NCI-H2081 (cell line): ENCODE measurements at places on chromosomes 7 and 10.

- peak; percentile 79 for DNase-seq
Measured at GRCh38 chr7:121832347-121832746, 40.6 kb upstream of the PTPRZ1 start.

DNA sequence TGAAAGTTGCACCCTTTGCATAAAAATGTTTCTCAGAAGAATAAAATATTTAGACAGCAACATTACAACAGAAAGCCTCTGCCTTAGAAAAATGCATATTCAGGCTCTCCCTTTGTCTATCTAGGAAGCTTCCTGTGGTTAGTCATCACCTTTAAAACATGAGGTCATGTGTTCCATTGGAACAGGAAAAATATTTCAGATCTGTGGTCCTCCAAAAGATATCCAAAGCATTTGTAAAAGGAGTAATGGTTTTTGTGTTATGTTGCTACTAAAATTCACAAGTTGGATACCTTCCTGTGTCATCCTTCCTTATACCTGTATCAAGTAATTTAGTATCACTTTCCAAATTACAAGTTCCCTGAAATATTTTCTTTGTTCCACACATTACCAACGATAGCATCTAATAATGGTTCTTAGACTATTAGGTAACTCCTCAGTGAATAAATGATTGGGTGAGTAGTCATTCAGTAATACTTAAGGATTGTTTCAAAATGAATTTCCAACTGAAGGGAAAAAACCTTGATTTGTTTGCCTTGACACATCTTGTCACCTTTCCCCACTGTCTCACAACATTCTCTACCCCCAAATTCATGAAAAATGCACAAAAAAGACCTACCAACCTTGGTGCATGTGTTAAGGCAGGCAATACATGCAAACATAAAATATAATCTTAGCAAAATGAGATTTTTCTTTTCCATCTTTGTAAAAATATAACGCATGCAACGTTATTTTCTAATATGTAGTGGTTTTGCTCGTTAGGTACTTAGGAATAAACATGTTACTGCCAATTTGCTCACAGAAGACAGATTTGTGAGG, 19.7 kb upstream of the RHOBTB1 start:
- DNase-seq = peak; percentile 1

- DNase-seq = no peak
Measured at GRCh38 chr10:56943221-56943755, 582.2 kb upstream of the ZWINT start.

DNA sequence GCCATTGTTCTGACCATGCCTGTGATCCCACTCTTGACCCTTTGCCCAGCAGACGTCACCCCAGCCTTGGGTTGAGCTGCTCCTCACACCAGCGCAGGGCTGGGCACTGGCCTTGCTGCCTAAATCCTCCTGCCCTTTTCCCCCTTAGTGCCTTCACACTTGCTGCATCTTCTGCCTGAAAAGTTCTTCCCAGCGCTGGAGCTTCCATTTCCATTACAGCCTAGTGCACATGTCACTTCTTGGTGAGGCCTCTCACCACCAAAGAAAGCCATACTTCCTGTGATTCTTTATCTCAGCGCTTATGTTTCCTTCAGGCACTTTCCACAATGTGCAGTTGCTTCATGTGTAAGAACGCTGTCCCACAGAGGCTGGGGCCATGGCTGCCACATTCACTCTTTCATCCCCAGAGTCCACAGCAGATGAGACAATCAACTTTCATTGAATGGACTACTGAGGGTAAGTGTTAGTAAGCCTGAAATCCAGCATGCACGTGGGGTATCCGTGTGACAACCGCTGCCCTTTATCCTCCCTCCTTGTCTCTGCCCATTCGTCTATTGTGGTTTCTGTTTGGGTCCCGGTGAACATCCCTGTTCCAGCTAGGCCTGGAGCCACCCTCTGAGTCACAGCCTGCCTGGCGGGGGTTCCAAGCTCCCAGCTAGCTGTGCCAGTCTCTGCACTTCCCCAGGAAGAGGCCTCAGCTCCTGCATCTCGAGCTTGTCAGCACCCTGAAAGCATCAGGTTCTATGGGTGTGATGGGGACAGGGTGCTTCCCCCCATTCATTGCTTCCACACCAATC, 37.3 kb downstream of the ADRA2A start:
- no peak for DNase-seq

GRCh38 chr10:2476218-2476811, 591.0 kb upstream of the PFKP start:
- no peak for DNase-seq

- DNase-seq = no peak
Measured at GRCh38 chr10:88792661-88793060, 9.9 kb upstream of the LIPM start.

- no peak for DNase-seq
Measured at GRCh38 chr10:118042336-118042735, 4.4 kb downstream of the RAB11FIP2 start.

DNA sequence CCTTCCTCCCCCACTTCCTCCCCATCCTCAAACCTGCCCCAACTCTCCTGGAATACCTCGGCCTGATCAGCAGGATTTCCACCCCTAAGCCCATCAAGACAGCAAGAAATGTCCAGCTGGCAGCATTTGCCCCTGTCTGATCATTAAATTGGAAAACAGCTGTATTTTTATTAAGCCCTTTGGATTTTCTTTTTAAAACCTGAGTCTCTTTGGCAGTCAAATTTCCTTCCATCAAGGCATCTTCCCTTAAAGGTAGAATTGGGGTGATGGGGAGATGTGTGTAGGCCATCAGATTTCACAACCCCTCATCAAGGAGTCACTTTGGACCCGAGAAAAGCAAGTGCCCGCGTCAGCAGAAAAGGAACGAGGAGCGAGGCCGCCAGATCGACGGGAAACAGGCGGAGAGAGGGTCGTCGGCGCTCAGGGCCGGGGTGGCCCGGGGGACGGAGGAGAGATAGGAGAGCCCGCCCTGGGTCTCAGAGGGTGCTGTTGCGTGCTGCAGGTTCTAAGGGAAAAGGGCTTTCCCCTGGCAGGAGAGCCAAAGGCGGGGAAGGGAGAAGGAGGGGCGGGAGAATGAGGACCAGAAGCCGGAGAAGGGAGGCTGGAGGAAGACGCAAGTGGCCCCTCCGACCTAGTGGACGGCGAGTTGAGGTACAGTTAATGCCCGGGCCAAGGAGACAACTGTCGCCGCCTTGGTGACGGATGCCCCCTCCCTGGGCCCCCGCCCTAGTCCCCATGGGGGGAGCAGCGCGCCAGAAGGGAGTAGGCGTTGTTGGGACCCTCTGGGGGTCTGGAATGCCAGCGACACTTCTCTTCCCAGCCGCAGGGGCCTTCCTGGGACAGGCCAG, 11.5 kb upstream of the GATA3 start:
- DNase-seq = no peak

DNA sequence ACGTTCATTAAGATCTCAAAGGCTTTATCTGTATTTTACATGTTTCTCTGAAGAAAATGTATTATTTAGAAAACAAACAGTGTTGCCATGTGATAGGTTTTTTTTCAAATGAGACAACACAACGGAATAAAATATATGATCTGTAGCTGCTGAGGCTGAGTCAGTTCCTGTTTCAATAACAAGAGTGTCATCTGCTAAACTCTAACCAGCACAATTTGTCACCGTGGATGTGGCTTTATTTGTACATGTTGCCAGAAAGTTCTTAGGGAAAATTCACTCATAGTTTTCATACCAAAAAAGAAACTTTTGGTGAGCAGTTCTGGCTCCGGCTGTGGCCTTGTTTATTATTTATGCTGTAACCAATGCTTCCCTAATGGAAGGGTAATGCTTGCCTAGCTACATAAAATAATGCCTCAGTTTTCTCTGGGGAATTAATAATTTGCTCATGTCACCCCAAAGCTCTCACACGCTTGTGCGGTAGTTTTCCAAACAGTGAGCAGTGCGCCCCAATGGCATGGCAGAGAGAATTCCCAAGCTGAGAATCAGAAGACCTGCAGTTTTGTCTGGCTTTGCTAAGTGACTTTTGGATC, 20.3 kb upstream of the KLF6 start:
- DNase-seq = peak; percentile 3

DNA sequence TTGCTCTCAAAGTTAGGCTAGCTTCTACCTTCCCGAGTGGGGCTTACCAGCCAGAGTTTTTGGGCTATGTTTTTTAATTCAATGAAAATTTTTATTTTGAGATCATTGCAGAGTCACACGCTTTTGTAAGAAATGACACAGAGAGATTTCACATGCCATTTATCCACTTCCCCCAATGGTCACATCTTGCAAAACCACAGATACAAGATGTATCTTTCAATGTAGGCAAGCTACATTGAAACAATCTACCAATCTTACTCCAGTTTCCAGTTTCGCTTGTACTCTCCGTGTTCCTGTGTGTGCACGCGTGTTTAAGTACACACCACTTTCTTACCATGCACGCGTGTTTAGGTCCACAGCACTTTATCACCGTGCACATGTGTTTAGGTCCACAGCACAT, 89.4 kb upstream of the LEP start:
- DNase-seq = no peak

GRCh38 chr7:93092757-93093370, 24.9 kb downstream of the SAMD9 start:
- peak; percentile 11 for DNase-seq
